GM20000 (cell line): ENCODE measurements at places on chromosomes 6 and 20.
A peak's percentile ranks its signal among the peaks of the same experiment; 100 is the strongest.

- DNase-seq: no peak
Observed at GRCh38 chr20:59940956-59941294, 736 bp downstream of the FAM217B start.

DNA sequence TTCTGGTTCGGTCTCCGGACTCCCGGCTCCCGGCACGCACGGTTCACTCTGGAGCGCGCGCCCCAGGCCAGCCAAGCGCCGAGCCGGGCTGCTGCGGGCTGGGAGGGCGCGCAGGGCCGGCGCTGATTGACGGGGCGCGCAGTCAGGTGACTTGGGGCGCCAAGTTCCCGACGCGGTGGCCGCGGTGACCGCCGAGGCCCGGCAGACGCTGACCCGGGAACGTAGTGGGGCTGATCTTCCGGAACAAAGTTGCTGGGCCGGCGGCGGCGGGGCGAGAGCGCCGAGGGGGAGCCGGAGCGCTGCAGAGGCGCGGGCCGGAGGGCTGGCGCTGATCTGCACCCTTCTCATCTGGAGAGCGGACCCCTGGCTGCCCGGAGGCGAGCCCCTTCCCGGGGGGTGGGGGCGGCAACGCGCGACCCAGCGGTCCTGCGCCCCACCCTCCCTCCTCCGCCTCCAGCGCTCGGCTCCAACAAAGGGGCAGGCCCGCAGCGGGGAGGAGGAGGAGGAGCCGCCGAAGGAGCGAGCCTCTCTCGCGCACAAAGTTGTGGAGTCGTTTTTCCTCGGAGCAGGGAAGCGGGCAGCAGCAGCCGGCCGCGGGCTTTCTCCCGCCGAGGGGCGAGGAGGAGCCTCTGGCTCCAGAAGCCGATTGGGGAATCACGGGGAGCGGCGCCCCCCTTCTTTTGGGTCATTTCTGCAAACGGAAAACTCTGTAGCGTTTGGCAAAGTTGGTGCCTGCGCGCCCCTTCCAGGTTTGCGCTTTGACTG is at the start of gene UTRN:
Gene UTRN, plus strand, starts transcription at position 553 of the 765 bp plus-strand sequence. CDS start 6,494 bp downstream, outside the sequence.
- DNase-seq: peak; percentile 82

- no peak for DNase-seq
Observed at GRCh38 chr6:159203304-159204005, 34.3 kb downstream of the FNDC1 start.

DNA sequence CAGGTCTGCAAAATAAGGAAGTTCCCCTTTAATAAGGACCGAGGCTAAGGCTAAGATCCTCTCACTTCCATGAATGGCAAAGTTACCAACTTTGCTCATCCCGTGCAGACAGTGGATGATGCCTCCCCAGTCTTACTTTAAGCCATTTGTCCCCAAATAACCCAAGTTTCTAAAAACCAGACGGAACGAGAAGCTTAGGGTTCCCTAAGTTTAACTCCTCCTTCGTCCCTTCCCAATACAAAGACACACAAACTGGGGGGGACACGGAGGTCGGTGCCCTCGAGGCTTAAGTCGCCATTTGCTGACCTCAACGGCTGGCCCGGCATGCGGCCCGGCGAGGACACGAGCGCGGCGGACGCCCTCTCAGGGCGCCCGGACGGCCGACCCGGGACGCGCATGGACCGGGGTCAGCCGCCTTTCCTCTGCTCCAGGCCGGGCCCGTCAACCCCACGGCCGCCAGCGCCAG is 527 bp downstream of the FBXO30 start:
- DNase-seq: no peak

GRCh38 chr6:112639391-112639831 is 292.3 kb downstream of the RFPL4B start:
- DNase-seq: no peak

GRCh38 chr6:140321891-140322290 is 947.4 kb upstream of the CITED2 start:
- no peak for DNase-seq

- no peak for DNase-seq
Observed at GRCh38 chr6:38371881-38372280, 267.8 kb downstream of the BTBD9 start.

GRCh38 chr20:10946124-10946880 is 272.5 kb upstream of the JAG1 start:
- peak; percentile 11 for DNase-seq

DNA sequence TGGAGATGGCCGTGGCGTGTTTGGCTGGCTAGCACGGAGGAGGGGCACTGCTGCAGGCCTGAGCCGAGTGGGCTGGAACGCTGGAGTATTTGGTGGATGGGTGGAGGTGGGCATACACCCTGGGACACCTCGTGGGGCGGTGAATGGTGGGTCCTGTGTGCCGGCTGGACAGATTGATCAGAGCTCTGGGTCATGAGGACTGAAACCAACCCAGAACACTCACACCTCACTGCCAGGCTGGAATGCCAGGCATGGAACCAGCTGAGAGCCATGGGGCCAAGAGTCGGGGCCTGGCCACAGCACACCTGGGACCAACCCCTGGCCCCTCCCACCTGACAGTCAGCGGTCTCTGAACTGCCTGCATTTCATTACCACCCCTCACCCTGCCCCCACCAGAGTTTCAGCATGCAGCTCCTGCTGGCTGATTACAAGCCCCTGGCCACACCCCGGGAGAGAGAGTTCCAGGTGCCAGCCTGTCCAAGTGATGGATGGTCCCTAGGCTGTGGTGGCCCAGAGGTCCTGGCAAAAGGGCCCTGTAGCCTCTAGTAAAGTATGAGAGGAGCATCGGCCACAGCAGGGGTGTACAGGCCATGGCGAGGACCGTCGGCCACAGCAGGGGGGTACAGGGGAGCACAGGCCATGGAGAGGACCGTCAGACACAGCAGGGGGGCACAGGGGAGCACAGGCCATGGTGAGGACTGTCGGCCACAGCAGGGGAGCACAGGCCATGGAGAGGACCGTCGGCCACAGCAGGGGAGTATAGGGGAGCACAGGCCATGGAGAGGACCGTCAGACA is 3.3 kb downstream of the NPBWR2 start:
- DNase-seq: no peak

GRCh38 chr6:44001318-44002066 is 125.8 kb downstream of the MRPL14 start:
- DNase-seq: peak; percentile 81

GRCh38 chr6:37602801-37603200 is 94.9 kb downstream of the MDGA1 start:
- no peak for DNase-seq

DNA sequence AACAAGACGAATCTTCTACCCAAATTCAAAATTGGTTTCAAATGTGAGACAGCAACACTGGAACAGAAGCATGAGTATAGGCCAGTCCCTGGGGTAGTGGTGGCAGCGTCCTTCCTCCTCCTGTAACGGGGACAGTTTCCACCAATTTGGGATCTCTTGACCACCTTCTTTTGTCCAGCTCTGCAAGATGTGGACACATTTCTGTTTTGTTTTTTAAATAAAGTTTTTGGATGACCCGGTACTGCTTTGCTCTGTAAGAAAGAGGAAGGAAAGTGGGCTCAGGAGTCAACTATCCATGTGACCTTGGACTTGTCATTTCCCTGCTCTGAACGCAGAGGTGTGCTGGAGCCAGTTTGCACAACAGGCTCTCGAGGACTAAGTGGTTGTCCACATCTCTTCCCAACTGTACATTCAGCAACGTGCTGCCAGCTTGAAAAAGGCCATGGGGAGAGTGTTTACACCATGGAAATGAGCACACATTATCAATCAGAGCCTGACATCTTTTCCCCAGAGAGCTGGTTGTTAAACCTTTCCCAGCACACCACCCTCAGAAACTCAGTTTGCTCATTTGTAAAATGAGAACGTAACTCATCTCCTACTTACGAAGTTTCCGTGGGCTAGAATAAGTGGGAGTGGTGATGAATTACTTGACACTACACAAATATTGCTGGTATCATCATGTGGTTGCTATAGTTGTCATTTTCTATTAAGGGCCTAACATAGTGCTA is 66.5 kb downstream of the ADTRP start:
- DNase-seq: no peak

GRCh38 chr6:23174781-23175361 is 605.5 kb downstream of the HDGFL1 start:
- no peak for DNase-seq

- no peak for DNase-seq
Observed at GRCh38 chr6:25579391-25579883, 72.6 kb upstream of the SCGN start.

DNA sequence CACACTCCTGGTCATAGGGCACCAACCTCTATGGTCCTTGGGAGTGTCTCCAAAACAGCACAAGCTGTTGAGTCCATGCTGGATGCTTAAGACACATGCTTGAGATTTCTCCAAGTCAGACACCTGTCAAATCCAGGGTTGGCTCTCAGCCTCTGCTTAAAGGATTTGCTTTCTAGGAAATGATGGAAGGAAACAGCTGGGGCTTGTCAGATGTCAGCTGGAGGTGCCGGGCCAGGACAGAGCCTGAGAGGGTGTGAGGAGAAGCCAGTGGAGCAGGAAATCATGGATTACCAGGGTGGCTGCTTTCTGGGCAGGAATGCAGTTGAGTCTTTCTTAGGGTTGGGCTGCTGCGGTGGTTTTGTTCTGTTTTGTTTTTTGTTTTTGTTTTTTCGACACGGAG is 83.0 kb upstream of the FAM184A start:
- DNase-seq: no peak

DNA sequence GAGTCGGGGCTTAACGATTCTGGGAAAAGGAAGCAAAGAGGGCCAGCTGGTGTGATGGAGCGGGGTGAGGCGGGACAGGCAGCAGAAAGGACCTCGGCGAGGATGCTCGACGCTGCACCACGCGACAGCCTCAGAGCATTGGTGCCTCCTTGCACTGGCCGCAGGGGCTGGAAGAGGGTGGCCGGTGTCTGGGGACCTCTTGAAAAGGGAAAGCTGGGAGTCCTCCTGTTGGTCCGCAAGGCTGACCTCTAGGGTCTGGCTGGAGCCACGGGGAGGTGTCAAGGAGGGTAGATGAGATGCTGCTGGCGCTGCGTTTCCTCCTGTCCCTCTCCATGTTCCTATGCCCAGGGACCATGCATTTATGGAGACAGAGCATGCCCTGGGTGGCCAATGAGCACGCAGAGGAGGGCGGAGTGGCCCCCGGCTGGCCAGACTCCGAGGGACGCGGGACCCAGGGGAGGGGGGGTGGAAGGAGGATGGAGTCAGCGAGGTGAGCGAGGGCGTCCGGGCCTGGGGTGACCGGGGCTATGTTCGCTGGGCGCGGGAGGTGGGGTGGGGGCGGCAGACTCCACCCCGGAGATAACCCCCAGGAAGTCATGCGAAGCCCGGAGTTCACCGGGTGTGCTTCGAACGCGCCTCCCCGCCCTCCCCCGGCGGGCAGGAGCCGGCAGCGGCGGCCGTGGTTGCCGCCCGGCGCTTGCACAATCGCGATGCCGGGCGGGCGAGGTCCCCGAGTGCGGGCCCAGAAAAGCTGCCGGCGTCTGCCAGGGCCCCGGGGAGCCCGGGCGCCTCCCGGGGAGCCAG is at the start of gene CYP24A1:
Gene CYP24A1, minus strand, starts transcription at position 334 of the 804 bp plus-strand sequence. CDS start 407 bp downstream, outside the sequence.
- no peak for DNase-seq

DNA sequence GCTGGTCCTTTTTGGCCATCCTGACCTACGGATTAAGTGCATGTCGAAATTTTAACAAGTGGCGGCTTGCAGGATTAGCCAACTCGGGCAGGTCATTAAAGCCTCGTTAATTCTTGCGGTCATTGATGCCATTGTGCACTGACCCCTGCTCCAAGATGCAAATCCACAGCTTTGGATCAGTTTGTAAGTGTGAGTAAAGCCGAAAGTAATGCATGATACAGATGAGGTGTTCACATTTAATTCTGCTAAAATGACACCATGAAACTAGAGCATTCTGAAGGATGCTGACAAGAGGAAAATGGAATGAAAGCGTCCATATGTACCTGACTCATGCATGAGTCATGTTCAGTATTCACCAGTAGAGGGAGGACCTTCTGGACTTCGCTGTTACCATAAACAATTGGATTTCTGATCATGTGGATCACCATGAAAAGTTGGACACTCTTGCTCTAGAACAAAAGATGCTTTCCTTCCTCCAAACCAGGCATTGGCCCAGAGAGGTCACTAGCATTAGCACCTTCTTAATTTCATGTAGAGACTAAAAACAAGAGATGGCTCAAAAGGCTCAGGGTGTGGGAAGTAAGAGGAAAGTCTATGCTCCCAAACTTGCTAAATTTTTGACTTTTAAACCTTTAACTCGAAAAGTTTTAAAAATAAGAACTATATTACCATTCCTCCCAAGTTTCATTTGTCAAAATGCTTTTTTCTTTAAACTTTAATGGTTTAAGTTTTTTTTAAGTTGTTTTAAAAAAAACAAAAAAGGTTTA is 48.0 kb downstream of the MUC22 start:
- DNase-seq: no peak

GRCh38 chr20:38551056-38551626 is 29.9 kb upstream of the ADIG start:
- no peak for DNase-seq

DNA sequence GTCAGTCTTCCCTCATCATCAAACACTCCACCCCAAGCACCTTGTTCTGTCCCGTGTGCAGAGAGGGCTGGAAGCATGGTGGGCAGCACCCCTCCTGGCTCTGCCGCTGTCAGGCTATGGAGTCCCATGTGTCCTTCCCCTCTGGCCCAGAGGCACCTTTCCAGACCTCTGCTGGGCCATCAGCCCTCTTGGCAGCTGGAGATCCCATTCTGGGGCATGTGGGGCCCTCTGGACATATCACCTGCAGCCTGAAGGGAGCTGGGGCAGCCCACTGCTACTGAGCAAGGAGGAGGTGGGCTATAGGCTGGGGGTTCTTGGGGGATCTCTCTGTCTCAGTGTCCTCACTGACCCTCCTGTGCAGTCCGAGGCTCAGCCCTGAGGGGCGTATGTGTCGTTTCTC is 42.2 kb downstream of the SUN5 start:
- DNase-seq: no peak

GRCh38 chr6:79413562-79414002 is 123.6 kb downstream of the LCA5 start:
- no peak for DNase-seq

- DNase-seq: no peak
Observed at GRCh38 chr20:3135507-3136070, 24.1 kb downstream of the FASTKD5 start.

DNA sequence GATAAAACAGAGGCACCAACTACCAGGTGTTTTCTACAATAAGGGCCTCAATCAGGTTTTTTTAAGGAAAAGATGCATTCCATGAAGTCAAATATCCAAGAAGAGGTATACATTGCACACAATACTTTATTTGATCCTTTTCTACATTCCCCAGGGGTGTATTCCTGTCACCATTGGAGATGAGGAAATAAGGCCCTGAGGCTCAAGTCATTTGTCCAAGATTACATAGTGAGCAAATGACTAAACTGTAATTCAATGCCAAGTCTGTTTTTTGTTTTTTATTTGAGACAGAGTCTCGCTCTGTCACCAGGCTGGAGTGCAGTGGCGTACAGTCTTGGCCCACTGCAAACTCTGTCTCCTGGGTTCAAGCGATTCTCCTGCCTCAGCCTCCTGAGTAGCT is 69.2 kb upstream of the CDYL start:
- no peak for DNase-seq
